Fibroblast of gingiva (primary cell): ENCODE measurements at places on chromosomes 1 and 21.

- DNase-seq = peak; percentile 13
These were observed 312.7 kb upstream of the NCAM2 start for GRCh38 chr21:20685475-20685874.

- DNase-seq = no peak
These were observed 548.2 kb upstream of the ADGRL4 start for GRCh38 chr1:79554688-79555087.

GRCh38 chr1:44421446-44421884, 16.4 kb downstream of the RNF220 start:
- no peak for DNase-seq

DNA sequence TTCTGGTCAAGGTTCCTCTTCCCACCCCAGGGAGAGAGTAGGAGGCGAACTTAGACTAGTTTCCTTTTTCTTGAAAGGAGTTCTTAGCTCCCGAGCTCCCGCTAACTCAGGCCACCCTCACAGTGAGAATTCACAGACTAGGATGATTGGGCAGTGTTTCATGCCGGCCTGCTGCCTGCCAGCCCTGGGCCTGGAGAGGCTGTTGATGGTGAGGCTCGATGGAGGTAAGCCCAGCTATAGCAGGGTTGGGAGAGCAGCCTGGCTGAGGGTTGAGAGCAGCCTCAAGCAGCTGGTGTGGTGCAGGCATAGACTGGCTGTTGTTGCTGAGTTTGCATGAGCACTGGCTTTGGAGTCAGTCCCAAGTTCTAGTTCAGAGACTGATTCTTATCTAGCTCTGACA, 274.4 kb downstream of the MATN1 start:
- no peak for DNase-seq

DNA sequence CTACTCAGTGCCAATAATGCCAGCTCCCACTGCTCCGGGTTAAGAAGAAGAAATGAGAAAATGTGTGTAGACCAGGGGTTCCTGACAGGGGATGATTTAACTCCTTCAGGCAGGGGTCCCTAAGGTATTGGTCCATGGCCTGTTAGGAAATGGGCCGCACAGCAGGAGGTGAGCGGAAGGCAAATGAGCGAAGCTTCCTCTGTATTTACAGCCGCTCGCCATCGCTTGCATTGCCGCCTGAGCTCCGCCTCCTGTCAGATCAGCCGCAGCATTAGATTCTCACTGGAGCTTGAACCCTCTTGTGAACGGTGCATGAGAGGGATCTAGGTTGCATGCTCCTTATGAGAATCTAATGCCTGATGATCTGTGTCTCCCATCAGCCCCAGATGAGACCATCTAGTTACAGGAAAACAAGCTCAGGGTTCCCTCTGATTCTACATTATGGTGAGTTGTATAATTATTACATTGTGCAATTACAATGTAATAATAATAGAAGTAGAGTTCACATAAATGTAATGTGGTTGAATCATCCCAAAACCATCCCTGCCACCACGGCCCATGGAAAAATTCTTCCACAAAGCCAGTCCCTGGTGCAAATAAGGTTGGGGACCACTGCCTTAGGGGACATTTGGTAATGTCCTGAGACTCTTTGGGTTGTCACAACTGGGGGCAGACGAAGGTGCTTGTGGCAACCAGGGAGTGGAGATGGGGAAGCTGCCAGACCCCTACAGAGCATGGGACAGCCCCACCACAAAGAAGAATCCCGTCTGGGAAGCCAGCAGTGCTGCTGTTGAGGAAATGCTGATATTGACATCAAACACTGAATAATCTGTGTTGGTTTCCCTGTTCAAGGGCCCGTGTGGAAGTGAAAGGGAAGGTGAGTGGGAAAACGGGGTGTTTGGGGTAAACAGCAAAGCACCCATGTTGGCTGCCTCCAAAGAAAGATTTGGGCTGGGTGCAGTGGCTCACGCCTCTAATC, 60.8 kb downstream of the DHRS3 start:
- peak; percentile 26 for DNase-seq

DNA sequence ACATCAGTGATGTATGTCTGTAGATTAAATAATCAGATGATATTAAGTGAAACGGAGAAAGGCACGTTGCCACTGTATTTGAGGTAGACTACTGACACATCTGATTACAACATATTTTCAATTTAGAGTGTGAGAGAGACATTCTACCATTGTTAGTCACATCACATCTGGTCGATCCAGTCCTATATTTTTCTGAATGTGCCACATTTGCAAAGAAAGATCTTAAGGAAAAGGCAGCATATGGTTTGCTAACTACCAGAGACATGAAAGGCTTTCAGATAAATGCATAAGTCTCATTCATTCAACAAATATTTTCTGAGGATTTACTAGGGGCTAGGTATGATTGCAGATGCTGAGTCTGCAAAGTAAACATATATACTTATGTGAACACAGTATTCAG, 114.3 kb upstream of the RUNX1 start:
- DNase-seq = no peak

GRCh38 chr1:101239095-101240040, 2.5 kb downstream of the S1PR1 start:
- DNase-seq = no peak

GRCh38 chr1:240352769-240353168, 259.2 kb downstream of the GREM2 start:
- no peak for DNase-seq

DNA sequence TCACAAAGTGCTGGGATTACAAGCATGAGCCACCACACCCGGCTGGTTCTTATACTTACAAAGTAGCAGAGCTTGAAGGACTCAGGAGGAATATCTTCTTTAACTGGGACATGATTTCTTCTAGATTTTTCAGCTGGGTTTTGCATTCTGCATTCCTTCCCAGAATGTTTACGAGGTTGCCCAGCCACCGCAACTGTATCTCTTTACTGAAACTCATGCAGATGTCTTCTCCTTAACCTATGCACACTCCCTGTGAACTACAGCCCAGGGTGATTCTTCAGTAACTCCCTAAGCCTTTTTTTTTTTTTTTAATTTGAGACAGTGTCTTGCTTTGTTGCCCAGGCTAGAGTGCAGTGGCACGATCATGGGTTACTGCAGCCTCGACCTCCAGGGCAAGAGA, 8.7 kb upstream of the DOP1B start:
- no peak for DNase-seq

GRCh38 chr1:23496490-23497181, 12.7 kb upstream of the ASAP3 start:
- DNase-seq = no peak

DNA sequence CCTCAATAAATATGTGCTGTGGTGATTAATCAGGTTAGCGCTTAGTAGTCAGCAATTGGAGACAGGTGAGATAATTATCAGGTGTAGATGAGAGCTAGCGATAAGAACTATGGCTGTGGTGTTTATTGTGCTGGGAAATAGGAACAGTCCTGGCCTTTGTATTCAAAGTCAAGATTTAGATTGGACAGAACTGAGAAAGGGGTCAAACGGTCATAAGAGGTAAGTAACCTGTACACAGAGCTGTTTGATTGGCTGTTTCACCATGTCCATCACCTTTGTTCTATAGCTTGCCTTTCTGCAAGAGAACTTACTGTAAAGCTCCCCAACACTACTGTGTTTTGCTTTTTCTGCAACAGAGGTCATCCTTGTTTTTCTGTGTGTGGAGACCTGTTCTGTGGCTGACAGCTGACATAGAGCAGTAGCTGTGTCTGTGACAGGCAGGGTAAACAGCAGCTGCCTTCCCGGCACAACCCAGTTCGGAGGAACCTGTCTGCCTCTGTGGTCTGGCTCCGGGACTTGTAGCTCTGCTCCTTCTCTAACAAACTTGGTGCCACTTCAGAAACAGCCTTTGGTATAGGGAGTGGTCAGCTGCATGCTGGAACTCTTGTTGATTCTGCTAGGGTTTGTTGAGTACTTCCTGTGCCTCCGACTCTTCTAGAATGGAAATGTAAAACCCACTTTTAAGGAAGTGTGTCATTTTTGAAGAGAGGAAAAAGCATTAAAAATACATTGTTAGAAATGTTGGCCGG, 21.1 kb upstream of the CDC42 start:
- DNase-seq = no peak

- no peak for DNase-seq
These were observed 84.7 kb upstream of the ETS2 start for GRCh38 chr21:38721055-38721454.

GRCh38 chr1:212203630-212204029, 81.6 kb upstream of the PPP2R5A start:
- DNase-seq = no peak

- peak; percentile 30 for DNase-seq
These were observed 124.9 kb upstream of the IFFO2 start for GRCh38 chr1:19081218-19081893.

GRCh38 chr1:119079881-119080280, 60.6 kb downstream of the WARS2 start:
- DNase-seq = no peak

DNA sequence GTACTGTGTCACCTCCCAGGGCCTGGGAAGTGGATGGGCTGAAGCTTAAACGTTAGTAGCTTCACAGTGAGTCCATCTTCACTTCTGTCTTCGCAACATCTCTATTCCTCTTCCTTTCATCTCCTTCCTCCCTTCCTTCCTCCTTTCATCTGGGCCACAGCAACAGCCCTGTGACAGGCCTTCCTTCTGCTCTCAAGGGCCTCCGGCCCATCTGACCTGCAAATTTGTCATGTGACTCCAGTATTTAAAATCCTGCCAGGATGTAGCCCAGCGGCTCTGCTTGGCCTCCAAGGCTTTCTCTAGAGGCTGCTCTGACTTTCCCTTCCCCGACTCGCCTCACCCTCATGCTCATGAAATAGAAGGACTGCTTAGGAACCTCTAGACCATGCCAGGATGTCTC, 10.9 kb upstream of the BATF3 start:
- no peak for DNase-seq

DNA sequence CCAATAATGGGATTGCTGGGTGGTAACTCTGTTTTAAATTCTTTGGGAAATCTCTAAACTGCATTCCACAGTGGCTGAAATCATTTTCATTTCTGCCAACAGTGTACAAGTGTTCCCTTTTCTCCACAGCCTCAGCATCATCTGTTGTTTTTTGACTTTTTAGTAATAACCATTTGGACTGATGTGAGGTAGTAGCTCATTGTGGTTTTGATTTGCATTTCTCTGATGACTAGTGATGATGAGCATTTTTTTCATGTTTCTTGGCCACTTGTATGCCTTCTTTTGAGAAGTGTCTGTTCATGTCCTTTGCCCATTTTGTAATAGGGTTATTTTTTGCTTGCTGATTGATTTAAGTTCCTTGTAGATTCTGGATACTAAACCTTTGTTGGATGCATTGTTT, 131.9 kb upstream of the B3GALT2 start:
- DNase-seq = peak; percentile 5

DNA sequence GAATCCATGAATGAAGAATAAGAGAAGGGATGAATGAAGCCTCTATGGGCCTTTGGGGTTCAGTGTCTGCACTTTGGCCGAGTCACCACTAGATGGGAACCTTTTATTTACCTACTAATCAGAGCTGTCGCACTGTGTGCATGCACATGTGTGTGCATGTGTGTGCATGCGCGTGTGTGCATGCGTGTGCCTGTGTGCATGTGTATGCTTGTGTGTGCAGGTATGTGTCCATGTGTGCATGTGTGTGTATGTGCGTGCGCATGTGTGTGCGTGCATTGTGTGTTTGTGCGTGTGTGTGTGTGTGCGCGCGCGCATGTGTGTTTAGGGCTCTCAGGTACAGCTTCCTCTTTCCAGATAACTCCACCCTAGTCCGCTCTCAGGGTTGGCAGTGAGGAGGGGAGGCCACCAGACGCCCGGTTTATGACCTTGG, 20.4 kb upstream of the UBXN10 start:
- DNase-seq = no peak

DNA sequence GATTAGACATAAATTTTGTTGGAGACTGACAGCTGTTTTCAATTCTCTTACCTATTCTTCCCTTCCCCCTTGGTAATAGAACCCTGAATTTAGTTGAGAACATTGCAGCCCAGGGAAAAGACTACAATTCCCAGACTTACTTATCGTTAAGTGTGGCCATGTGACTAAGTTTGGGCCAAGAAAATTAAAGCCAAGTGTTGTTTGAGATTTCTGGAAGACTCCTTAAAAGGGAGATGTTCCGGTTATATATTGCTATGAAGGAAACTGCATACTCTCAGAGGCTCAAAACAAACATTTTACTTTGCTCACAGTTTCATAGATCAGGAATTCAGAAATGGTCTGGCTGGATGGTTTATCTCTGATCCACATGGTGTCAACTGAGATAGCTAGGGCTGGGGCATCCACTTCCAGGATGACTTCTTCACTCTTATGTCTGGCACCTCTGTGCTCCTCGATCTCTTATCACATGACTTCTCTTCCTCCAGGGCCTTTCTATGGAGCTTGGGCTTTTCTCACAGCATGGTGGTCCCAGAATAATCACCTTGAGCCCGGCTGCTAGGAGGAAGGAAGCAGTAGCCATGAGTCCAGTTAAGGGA, 22.4 kb upstream of the CD34 start:
- no peak for DNase-seq

GRCh38 chr1:226351709-226352108, 42.7 kb upstream of the LIN9 start:
- no peak for DNase-seq

GRCh38 chr1:215835951-215836350, 268.8 kb downstream of the KCTD3 start:
- DNase-seq = peak; percentile 5

GRCh38 chr1:10694274-10694632, 102.2 kb downstream of the CASZ1 start:
- DNase-seq = no peak

GRCh38 chr1:227038401-227038800, 98.3 kb downstream of the COQ8A start:
- peak; percentile 52 for DNase-seq

DNA sequence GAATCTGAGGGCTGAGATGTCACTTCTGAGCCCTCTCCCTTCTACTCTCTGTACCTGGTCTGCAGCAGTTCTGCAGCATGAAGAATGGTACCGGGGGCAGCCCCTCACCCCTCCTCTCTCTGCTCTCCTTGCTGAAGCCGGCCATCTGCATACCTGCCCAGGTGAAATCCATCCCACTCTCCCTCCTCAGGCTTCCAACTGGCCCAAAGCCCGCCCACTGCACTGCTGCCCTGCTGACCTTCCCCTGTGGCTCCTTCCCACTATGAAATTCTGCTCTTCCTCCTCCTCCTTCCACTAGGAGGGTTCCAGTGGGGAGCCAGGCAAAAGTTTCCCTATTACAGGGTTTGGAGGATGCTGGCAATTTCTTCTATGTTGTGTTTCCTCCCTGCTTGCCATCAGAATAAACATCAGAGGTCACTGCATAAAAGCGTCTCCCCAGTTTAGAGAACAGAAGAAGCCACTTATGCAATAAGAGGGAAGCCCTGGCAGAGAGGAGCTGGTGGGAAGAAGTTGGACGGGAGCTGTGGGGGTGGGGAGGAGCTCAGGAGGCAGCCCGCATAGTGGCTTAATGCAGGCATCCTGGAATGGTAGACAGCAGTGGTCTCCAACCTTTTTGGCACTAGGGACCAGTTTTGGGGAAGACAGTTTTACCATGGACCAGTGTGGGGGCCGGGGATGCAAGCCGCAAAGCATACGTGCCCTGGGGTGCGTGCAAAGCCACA, 30.3 kb downstream of the TMCO4 start:
- no peak for DNase-seq

DNA sequence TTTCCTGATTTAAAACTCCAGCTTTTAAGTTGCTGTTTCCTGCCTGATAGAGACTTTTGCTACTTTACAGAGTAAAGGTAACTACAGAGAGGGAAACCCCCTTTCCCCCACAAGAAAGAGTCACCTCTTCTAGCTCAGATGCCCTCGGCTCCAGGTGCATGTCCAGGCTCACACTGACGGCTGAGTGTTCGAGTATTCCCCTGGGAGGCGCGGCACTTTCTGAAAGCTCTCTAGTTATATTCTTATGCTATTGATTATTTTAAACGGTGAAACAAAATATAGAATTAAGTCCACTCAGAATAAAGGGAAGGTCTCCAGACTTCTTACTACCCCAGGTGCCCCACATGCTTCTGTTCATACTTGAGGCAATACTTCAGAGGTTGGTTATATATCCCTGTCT, 160.3 kb upstream of the FMN2 start:
- DNase-seq = no peak
